ENCODE measurements at places on chromosomes 2 and 18.

DNA sequence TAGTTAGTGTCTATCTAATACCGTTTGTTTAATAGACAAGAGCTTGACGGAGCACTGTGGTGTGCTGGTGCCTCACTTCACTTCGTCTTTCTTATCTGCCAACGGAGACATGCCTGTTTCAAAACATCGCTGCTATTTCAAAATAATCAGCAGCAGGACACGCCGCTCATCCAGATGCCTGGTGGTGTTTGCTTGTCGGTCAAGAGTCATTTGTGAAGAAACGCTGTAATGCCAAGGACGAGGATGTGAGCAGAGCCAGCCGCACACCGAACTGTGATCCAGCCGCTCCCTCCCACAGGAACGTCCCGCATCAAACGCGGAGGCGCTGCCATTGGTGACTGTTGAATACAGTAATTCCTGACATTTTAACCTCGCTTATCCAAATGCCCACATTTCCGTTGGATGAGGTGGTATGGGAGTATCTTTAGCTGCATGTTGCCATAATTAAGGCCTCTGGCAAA lies 432.4 kb downstream of the FBXO15 start:
- no peak for DNase-seq

DNA sequence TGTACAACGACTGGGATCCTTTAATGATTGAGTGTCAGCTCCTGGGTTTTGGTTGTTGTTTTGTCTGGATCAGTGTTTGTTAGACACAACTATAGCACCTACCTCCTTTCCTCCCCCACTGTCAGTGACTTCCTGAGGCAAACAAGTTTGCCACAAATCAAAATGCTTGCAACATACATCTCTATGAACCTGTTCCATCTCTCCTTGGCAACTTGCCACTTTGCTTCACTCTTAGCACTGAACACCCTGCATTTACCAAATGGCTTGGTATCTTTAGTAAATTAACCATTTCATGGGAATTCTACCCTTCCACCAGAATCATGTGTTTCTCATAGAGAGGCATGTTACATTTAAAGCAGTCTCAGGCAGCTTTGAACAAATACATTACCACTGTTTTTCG lies 301.1 kb upstream of the TANK start:
- DNase-seq, result no peak

GRCh38 chr2:218717262-218717661 lies 6.6 kb downstream of the TTLL4 start:
- DNase-seq, result no peak

DNA sequence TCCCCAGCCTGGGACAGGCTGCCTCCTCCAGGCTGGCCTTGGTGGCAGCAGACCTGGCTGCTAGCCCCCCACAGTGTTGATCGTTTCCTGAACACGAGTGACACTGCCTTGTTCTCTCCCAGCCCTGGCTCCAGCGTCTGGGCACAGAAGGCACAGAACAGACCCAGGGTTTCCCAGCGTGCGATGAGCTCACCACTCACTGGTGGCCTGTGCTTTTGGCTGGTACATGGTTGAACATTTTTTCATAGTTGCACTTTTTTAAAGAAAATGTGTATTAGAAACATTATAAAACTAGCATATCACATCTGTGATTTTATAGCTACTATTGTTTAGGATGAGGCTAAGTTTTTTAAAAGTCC lies 40.9 kb downstream of the SCTR start:
- DNase-seq, result no peak

DNA sequence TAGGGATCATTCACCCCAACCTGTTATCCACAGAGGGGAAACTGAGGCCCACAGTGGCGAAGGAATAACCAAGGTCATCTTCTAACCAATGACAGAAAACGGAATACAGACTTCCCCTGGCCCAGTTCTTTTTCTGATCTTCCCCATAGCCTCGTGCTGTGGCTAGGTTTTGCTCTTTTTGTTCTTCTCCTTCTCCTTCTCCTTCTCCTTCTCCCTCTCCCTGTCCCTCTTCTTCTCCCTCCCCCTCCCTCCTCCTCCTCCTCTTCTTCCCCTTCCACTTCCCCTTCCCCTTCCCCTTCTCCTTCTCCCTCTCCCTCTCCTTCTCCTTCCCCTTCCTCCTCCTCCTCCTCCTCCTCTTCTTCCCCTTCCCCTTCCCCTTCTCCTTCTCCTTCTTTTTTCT lies 12.9 kb upstream of the TWIST2 start:
- no peak for DNase-seq

DNA sequence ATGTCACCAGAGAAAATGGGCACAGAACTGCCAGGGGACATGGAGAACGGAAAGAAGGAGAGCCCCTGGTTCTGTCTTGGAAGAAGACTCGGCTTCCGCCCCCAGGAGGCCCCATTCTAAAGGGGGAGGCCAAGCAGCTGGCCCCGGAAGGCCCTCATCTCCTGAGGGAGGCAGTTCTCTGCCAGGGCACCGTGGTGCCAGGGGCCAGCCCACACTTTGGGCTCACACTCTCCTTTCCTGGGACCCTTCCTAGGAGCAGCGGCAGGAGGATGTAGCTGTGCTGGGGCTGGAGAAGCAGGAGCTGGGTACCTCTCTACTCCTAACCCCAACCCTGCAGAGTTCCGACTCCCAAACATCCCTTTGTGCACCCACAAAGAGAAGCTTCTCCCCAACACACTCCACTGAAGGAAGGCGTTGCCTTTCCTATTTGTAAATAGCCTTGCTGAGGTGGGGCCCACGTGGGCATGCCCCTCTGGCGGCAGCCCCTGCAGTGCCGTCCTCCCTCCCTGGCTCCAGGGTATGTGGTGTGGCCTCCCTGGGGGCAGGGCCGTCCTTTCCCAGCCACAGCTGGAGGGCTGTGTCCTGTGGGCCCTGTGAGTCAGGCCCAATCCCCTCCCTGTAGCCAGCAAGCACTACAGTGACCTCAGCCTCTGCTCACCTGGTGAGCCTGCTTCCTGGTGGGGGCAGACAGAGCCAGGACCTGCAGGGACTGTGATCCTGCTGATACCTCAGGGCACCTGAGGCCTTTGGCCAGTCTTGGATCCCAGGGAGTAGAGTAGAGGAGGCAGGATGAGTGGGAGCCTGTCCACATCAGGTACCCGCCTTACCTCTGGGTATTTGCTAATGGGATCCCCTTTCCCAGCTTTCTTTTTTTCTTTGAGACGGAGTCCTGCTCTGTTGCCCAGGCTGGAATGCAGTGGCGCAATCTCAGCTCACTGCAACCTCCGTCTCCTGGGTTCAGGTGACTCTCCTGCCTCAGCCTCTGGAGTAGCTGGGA lies 26.6 kb downstream of the ZFP36L2 start:
- no peak for DNase-seq

- DNase-seq, result no peak
These were observed 7.4 kb downstream of the HDAC4 start for GRCh38 chr2:239393388-239393940.

- DNase-seq, result no peak
These were observed 12.2 kb upstream of the DNPEP start for GRCh38 chr2:219399716-219400478.

- DNase-seq, result no peak
These were observed 29.6 kb downstream of the CYBRD1 start for GRCh38 chr2:171551836-171552235.

- no peak for DNase-seq
These were observed 819.8 kb upstream of the ID2 start for GRCh38 chr2:7861910-7862702.

- DNase-seq, result no peak
These were observed 2.2 kb upstream of the CDH20 start for GRCh38 chr18:61331051-61331450.

DNA sequence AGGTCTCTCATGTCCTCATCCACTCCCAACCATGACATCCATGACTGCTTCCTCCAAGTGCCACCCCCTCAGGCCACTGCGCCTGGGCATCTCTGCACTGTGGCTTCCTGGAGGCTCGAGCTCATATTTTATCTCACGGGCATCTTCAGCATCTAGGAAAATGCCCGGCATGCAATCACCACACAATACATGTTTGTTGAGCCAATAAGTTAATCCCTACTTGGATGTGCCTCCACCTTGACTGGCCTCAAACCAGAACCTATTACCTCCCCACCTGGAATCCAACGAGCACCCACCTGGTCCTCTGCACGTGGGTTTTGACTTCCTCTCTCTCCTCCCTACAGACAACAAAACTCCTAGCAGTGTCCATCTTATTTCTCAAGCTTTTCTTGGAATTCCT lies 198.9 kb upstream of the REV1 start:
- DNase-seq, result no peak

DNA sequence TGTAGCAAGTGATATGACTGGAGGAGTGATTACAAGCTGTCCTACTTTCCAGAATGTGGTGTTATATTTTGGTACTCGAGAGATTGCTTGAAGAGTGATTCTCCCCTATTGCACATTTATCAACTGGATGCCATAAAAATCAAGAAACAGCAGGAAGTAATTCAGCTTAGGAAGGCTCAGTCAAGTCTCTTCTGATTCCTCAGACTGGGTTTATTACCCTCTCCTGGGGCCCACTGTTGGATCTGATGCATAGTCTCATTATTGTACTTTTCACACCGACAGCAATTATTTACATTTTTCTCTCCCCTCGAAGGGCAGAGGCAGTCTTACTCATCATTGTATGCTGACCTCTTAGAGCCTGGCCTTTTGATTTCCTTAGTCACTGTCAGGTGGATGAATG lies 9.3 kb downstream of the NOSTRIN start:
- DNase-seq, result no peak

GRCh38 chr18:11162462-11162861 lies 13.1 kb upstream of the PIEZO2 start:
- no peak for DNase-seq

DNA sequence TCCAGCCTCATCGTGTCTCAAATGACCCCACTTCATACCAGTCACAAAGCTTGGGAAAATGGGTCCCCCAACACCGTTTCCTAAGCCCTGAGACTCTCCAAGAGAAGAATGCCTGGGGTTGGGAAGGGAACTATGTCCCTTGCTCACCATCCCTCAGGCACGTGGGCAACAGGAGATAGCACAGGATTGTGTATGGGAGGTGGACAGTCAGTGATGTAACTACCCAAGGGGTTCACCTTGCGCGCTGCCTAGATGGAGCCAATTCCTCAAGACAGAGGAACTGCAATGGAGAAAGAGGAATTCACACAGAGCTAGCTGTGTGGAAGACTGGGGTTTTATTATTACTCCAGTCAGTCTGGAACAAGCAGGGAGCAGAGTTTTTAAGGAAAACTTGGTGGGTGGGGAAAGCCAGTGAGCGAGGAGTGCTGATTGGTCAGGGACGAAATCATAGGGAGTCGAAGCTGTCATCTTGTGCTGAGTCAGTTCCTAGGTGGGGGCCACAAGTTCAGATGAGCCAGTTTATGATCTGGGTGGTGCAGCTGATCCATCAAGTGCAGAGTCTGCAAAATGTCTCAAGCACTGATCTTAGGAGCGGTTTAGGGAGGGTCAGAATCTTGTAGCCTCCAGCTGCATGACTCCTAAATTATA lies 13.8 kb upstream of the CXCR1 start:
- DNase-seq, result no peak

GRCh38 chr2:219402665-219403515 lies 15.2 kb upstream of the DNPEP start:
- DNase-seq, result peak; percentile 30

GRCh38 chr2:202373490-202373889 lies 2.6 kb upstream of the BMPR2 start:
- DNase-seq, result no peak

GRCh38 chr18:60891936-60892335 lies 441.3 kb upstream of the CDH20 start:
- DNase-seq, result no peak

- DNase-seq, result no peak
These were observed 305.5 kb downstream of the IKZF2 start for GRCh38 chr2:212845941-212846340.

- no peak for DNase-seq
These were observed 10.9 kb upstream of the NT5C1B start for GRCh38 chr2:18600255-18600613.

DNA sequence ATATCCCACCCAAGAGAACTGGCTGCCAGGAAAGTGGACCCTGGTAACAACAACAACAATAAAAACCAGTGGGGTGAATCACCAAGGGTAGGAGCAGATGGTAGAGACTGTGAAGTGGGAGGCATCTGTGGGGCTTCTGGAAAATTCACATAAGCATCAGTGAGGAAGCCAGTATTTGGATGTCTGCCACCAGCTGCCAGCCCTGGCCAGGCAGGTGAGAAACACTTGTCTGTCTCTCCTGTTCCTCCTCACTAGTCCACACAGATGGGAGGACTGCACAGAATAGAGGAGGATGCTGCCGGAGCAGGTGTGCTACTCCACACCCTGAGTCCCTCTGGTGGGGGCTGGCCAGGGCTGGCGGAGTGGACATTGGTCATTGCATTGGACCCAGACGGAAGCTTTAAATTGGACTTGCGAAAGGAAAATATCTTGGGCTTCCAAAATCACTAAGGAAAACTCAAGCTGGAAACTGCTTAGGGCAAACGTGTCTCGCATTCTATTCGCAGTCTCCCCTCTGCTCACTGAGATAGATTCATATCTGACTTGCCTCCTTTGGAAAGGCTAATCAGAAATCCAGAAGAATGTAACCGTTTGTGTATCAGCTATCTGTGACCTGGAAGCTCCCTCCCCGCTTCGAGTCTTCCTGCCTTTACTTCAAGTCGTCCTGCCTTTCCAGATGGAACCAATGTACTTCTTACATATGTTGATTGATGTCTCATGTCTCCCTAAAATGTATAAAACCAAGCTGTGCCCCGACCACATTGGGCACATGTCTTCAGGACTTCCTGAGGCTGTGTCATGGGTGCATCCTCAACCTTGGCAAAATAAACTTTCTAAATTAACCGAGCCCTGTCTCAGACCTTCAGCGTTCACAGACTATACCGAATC lies 69.1 kb downstream of the NAB1 start:
- no peak for DNase-seq

DNA sequence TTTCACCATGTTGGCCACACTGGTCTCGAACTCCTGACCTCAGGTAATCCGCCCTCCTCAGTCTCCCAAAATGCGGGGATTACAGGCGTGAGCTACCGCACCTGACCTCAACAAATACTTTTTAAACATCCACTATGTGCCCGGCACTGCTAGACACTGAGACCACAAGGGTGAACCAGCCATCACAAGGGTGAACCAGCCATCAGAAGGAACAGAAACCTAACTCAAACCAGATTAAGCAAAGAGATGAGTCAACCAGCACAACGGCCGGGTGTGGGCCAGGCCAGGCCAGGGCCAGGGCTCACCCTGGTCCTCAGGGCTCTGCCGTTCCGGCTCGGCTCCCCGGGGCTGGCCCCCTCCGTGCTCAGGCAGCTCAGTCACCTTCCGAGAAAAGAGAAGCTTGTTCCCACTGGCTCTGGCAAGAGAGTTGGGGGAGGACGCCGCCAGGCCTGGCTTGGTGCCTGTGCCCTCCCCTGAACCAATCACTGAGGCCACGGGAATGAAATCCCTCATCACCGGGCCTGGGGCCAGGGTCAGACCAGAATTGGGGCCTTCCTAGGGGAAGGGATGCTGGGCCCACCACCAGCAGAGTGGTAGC lies 4.4 kb downstream of the TEX44 start:
- DNase-seq, result no peak

Measured in stimulated activated CD4-positive, alpha-beta T cell treated with anti-CD3 and anti-CD28 coated beads, Interleukin-1b, Interleukin-23, amount 100 ng/mL, for 1 hour (primary cell).